ENCODE measurements at places on chromosomes 2 and 18.

- DNase-seq, result no peak
These were observed 268.3 kb upstream of the MGAT5 start for GRCh38 chr2:133985563-133985962.

DNA sequence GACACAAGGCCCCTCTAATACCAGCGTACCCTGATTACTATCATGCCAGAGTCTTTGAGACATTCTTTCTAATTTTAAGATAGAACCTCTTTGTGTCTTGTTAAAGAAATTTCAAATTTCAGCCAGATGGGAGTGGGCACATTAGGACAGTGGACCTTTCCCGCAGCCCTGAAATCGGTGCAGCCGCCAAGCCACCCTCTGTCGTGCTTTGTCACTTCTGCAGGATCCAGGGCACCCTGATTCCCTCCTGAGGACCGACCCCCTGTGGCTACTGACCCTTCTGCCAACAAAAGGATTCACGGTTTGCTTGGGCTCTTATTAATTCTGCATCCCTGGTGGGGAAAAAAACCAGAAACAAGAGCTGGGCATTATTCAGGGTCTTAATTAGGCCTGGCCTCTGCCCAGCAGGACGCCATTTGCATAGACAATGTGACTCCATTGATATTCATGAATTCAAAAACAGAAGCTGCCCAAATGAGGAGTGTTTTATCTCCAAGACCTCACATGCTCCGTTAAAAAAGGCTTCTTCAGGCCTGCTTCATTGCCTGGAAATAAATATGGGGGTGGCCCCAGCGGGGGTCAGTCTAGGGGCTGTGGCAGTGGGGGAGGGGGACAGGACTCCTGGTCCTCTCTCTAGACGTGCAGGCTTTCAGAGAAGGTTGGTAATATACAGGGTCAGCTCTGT, 116.9 kb downstream of the ALPK2 start:
- no peak for DNase-seq

- DNase-seq, result no peak
These were observed 37.8 kb upstream of the RTTN start for GRCh38 chr18:70243131-70243929.

DNA sequence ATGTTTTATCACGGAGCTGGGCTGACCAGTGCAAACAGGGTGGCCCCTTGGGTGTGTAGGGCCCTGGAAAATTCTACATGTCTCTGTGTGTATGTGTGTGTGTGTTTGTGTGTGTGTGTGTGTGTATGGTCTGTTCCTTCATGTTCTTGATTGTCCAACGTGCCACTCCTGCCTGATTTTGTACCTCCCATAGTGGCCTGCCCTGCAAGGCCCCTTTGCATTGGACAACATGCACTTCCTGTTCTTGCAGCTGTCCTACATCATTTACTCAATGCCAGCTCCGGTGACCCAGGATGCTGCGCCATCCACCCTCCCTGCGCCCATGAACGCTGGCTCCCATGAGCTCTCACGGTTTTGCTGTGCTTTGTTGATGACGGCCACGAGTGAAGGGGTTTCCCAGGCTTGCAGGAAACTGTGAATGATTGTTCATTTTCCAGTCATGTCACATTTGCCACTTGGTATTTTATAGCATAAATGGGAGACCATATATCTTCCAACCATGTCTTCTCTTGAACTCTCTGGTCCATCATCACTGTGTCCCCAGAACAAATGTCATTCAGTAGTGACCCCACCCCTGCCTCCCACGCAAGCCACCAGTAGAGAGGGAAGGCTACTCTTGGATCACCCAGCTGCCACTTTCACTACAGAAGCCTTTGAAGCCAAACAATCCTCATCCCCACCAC, 69.7 kb upstream of the NCK2 start:
- no peak for DNase-seq

DNA sequence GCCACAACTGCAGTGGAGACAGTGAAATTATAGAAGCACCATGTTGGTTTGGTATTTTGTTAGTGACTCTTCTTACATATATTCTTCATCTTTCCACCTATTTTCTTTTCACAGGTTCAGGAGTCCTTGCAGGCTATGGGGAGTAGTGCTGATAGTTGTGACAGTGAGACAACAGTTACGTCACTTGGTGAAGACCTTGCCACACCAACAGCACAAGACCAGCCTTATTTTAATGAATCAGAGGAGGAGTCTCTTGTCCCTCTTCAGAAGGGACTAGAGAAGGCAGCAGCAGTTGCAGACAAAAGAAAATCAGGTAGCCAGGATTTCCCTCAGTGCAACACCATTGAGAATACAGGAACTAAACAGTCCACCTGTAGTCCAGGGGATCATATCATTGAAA, 23.6 kb downstream of the ITPRID2 start:
- no peak for DNase-seq

GRCh38 chr18:9048808-9049494, 53.5 kb upstream of the NDUFV2 start:
- DNase-seq, result peak; percentile 29

- DNase-seq, result peak; percentile 36
These were observed 181.2 kb downstream of the ATAD2B start for GRCh38 chr2:23745726-23746105.

DNA sequence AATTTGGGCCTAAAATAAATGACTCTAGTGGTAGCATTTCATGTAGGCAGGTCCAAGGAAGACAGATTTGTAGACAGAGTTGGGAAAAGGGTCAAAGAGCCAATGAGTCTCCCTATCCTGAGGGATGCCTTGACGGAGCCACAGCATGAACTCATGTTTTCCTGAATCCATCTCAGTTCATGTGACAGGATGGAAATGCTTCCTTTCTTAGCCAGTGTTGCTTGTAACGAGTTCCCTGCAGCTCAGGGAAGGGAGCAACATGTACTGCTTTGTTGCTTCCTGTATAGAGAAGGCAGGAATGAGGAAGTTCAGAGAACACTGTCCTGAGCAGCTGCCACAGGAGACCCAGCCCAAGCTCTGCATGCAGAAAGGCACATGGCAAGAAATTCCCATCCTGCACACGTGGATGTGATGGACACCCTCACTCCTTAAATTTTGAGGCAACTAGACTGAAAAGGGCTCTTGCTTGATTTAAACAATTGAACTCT, 27.9 kb downstream of the TMEM17 start:
- peak; percentile 41 for DNase-seq

GRCh38 chr2:25309402-25309801, 32.3 kb downstream of the DNMT3A start:
- peak; percentile 44 for DNase-seq

DNA sequence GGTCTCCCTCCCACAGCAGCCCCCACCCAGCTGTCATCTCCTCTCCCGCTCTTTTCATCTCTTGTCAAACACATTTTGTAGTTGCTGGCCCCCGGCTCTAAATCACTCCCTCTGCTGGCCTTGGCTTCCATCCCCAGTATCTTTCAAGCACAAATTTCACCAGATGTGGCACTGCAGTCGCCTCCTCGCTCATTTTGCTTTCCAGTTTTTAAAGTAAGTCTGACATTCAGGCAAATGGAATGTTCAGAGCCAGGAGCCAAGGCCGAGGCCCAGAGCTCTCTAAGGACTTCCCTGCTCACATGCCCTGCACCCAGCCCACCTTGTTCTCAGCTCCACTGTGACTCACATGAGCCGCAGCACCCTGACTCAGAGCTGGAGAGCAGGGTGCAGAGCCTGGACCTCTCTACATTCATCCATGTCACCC, 158.4 kb downstream of the GALNT14 start:
- peak; percentile 84 for DNase-seq

DNA sequence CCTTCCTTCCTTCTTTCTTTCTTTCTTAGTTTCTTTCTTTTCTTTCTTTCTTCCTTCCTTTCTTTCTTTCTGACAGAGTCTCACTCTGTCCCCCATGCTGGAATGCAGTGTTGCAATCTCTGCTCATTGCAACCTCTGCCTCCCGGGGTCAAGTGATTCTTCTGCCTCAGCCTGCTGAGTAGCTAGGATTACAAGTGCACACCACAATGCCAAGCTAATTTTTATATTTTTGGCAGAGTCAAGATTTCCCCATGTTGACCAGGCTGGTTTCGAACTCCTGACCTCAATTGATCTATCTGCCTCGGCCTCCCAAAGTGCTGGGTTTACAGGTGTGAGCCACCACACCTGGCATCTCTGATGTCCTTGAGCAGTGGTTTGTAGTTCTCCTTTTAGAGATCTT, 48.5 kb downstream of the IL1R2 start:
- no peak for DNase-seq

GRCh38 chr2:144421606-144422510, 98.1 kb downstream of the ZEB2 start:
- no peak for DNase-seq

GRCh38 chr2:162114271-162114670, 37.8 kb downstream of the GCG start:
- DNase-seq, result no peak

DNA sequence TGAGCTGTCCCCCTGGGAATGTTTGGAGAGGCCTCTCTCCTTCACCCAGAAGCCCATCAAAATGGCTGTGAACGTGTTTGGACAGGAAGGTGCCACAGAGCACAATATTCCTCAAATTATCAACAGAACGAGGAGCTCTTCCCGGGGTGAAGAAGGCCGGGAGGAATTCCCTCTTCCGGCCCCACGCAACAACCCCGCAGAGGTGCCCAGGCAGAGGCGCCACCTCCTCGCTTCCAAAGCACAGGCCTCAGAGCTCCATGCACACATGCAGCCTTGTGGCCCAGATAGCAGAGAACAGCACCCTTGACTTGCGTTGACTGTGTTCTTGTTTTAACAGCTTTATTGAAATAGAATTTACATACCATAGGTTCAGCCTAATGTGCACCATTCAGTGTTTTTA, 152.5 kb upstream of the SALL3 start:
- DNase-seq, result no peak

DNA sequence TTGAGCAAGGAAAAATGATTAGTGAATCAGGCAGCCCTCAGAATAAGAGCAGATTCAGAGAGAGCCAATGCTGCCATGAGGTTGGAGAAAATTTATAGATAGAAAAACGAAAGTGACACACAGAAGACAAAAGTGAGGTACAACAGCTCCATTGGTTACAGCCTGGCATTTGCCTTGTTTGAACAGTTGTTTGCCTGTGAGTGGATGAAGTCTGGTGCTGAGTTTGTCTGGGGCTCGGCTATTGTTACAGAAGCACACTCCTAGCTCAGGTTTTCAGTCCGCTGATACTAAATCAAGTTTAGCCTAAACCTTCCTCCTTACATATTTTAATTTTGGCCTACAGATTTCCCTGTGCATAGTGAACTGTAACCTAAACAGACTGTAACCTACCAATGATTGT, 387.8 kb upstream of the RAB12 start:
- DNase-seq, result no peak

DNA sequence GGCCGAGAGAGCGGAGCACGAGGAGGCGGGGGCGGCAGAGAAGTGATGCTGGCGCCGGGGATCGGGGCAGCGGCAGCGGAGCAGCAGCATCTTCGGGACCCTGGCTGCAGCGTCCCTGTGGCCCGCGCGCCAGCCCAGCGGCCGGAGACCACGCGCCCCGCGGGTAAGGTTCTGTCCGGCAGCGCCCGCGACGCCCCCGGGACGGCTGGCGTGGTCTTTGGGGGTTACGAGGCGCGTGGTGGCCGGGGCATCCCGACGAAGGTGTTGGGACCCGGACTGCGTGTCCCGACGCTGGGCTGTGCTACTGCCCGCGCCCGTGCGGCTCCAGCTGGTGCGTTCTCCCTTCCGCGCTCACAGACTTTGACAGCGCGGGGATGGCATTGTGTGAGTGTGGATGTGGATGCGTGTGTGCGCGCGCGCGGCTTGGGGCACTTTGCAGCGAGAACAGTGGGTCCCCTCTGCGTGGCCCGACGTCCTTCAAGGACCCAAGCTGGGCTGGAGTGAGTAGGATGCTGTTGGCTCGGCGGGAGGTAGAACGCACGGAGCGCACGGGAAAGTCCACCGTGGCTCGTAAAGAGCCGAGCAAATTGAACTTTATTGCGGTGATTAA, 405.0 kb downstream of the XIRP2 start:
- peak; percentile 7 for DNase-seq

GRCh38 chr18:1511619-1512311, 607.1 kb downstream of the ADCYAP1 start:
- no peak for DNase-seq

- DNase-seq, result no peak
These were observed 1085.6 kb downstream of the SOCS6 start for GRCh38 chr18:71374294-71375000.

GRCh38 chr18:51188024-51188701, 9.3 kb downstream of the MEX3C start:
- no peak for DNase-seq

GRCh38 chr2:62817995-62818713, 112.6 kb downstream of the EHBP1 start:
- peak; percentile 18 for DNase-seq

DNA sequence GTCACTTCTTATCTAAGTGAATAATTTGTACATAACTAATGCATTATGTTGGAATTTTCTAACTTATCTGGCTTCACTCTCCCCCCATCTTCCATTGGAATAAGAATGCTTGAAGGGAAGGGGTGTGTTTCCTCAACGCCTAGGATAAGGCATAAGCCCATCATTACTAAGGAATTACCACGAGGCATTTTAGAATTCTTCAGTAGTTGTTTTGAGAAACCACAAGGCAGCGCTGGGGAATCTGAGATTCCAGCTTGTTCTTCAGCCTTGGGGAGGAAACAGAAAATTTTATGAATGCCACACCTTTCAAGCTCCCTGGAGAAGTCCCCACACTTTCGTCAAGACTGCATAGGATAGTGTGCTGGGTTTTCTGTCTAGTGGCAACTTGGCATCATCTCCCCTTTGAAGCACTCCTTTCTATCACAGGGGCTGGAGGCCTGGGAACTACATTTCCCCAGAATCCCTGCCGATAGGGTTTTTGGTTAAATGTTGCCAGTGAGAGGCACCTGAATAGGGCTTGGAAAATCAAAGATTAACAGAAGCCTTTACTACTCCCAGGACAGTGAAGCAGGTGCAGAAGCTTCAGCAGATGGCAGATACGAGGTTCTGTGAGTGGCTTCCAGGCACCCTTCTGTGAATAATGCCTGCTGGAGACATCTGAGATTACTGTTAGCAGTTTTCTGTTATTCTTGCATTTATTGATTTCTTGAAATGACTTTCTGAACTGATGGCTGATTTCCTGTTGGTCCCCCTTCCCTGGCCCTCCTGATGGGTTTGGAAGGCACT, 192.7 kb upstream of the REV1 start:
- DNase-seq, result peak; percentile 90

- peak; percentile 90 for DNase-seq
These were observed 166.2 kb downstream of the PHLPP1 start for GRCh38 chr18:62881509-62882016.

GRCh38 chr2:239308661-239309397, 92.0 kb downstream of the HDAC4 start:
- peak; percentile 83 for DNase-seq
